ENCODE measurements at places on chromosomes 3 and 15.

GRCh38 chr15:70447928-70448698 lies 315.2 kb downstream of the UACA start:
- peaks cover 50% of the 10 kb centered on the region for H3K27me3 ChIP-seq
- no peak for DNase-seq
- peaks cover 17% of the 10 kb centered on the region for H3K4me1 ChIP-seq
- peak overlapping the region; percentile 53 for H3K27ac ChIP-seq
- H3K36me3 ChIP-seq = no peaks in the 10 kb centered on the region

- no peaks in the 10 kb centered on the region for H3K36me3 ChIP-seq
- no peak overlapping the region for H3K27ac ChIP-seq
- no peaks in the 10 kb centered on the region for H3K27me3 ChIP-seq
- no peak for DNase-seq
- no peak overlapping the region for H3K4me3 ChIP-seq
Measured at GRCh38 chr3:104810896-104811295, 555.8 kb upstream of the ALCAM start.

DNA sequence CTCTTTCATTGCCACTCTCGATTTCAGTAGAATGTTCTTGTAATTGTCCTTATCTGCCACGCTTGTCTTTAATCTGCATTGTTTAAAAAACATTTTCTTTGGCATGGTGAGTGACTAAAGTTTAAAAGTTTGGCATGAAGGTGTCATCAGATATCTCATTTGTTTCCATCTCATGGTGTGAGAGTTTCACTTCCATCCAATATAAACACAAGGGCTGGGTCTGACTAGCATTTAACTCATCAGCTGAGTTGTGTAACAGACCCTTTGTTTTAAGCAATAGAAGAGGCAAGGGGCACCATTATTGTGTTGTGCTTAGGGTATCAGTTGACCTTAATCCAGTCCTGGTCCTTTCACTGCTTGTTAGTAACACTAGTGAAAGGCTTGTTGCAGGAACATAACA lies 49.9 kb upstream of the IL12A start:
- no peaks in the 10 kb centered on the region for H3K4me1 ChIP-seq
- H3K36me3 ChIP-seq = no peaks in the 10 kb centered on the region
- no peak overlapping the region for H3K27ac ChIP-seq
- H3K4me3 ChIP-seq = no peak overlapping the region
- no peak for DNase-seq

GRCh38 chr15:50143255-50143860 lies 24.3 kb upstream of the ATP8B4 start:
- DNase-seq = no peak
- no peaks in the 10 kb centered on the region for H3K4me1 ChIP-seq
- no peak overlapping the region for H3K27ac ChIP-seq
- no peaks in the 10 kb centered on the region for H3K27me3 ChIP-seq
- H3K36me3 ChIP-seq = no peaks in the 10 kb centered on the region

DNA sequence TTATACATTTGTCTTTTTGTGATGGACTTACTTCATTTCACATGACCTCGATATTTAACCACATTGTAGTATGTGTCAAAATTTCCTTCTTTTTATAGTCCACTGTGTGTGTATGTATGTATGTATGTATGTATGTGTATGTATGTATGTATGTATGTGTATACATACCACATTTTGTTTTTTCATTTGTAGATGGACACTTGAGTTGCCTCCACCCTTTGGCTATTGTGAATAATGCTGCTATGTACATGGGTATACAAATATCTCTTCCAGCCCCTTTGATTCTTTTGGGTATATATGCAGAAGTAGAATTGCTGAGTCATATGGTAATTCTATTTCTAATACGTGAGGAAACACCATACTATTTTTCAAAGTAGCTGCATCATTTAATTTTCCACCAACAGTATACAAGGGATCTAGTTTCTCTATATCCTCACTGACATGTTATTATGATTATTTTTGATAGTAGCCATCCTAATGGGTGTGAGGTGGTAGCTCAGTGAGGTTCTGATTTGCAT lies 228.2 kb downstream of the OPA1 start:
- H3K27ac ChIP-seq = no peak overlapping the region
- no peaks in the 10 kb centered on the region for H3K36me3 ChIP-seq
- H3K27me3 ChIP-seq = no peaks in the 10 kb centered on the region
- peaks cover 11% of the 10 kb centered on the region for H3K4me1 ChIP-seq
- no peak for DNase-seq
- H3K4me3 ChIP-seq = no peak overlapping the region

DNA sequence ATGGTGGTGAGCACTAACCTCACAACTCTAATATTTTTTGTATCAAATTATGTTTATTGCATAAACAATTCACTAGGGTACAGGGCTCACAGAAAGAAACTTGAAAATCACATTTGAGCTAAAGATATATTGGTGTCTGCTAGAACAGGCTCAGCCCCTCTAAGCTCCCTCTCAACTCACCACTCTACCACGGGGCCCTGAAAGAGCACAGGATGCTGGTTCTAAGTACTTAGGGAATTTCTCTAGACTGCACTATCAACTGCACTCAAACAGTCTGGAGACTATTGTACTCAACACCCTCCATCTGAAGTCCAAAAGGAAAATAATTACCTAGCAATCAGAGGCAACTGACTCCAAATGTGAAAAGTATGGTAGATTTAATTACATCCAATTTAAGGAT lies 98.7 kb upstream of the STRIT1 start:
- no peaks in the 10 kb centered on the region for H3K4me1 ChIP-seq
- no peaks in the 10 kb centered on the region for H3K36me3 ChIP-seq
- H3K4me3 ChIP-seq = no peak overlapping the region
- no peak overlapping the region for H3K27ac ChIP-seq

Measured in endodermal cell (in vitro differentiated cells).